Substantia nigra (tissue), 51 donors: ENCODE measurements at places on chromosomes 12 and 14.

DNA sequence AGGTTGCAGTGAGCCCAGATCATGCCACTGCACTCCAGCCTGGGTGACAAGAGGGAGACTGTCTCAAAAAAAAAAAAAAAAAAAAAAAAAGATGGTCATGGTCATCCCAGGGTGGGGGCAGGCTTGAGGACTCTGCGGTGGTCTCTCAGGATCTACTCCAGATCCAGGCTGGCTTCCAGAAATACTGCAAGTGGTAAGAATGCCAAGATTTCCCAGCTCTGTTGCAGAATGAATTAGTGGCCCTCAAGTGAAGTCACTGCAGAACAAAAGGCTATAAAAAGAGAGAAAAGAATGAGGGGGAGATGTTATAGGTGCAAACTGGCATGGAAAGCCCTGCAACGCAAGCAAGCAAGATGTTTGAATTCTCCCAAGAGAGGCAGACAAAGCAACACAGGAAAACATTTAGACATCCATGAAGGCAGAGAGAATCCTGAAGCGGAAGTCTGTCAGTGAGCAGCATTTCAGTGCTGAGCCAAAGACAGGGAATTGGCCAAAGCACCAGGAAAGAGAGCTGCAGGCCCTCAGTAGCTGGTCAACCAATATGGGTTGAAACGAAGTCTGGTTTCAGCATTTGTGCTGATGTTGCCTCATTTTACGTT is 31.9 kb upstream of the ETFBKMT start:
- no peak for DNase-seq

DNA sequence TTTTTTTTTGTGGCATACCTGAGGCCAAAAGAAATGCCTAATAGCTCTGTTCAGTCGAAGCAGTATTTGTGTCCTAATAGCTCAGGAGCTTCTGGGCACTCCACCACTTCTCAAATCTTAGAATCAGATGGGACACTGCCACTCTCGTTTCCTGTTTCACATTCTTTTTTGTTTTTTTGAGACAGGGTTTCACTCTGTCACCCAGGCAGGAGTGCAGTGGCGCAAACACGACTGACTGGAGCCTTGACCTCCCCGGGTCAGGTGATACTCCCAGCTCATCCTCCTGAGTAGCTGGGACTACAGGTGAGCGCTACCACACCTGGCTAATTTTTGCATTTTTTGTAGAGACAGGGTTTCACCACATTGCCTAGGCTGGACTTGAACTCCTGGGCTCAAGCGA is 52.7 kb downstream of the SPPL3 start:
- no peak for DNase-seq

DNA sequence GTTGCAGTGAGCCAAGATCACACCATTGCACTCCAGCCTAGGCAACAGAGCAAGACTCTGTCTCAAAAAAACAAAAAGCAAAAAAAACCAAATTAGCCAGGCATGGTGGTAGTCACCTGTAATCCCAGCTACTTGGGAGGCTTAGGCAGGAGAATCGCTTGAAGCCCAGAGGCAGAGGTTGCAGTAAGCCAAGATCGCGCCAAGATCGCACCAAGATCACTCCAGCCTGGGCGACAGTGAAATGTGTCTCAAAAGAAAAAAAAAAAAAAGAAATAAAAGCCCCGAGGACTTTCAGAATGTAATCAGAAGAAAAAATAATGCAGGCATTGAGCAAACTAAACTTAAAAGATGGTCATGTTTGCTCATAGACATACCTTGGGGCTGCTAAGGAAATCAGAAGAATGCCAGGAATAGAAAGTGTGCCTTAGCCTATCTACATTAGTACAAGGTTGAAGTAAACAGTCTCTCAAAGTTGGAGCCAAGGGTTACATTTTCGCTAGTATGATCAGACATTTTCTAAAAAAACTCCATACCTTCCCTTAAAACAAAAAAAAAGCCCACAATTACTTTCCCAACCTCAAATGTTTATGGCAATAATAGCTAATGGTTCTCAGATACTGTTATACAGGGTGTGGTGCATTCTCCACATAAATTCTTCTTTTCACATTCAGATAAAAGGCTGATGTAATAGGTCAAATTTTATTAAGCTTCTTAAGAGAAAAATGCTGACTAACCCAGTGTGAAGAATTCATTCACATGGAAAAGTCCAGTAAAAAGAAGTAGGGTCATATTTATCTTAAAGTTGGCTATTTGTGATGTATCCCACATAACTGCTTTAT is 15.8 kb downstream of the DTD2 start:
- DNase-seq = no peak

DNA sequence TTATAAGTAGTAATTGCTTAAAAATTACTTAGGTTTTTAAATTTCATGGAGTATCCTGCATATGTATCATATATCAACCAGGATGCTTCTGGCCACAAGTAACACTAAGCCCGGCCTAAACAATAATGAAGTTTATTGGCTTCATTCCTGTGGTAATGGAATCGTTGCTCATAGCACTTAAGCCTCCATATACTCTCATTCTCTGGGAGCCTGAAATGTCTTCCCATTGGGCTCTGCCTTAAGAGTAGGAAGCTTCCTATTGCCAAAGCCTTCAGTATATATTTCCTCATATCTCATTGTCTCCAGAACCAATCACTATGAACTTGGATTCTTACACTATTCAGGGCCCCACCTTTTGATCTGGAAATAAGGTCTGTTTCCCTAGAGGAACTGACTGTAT is 83.8 kb upstream of the DNM1L start:
- DNase-seq = no peak

GRCh38 chr14:77516126-77516525 is 17.5 kb upstream of the ISM2 start:
- DNase-seq = no peak

- no peak for DNase-seq
Measured at GRCh38 chr14:59629444-59630287, 53.1 kb upstream of the CCDC175 start.

DNA sequence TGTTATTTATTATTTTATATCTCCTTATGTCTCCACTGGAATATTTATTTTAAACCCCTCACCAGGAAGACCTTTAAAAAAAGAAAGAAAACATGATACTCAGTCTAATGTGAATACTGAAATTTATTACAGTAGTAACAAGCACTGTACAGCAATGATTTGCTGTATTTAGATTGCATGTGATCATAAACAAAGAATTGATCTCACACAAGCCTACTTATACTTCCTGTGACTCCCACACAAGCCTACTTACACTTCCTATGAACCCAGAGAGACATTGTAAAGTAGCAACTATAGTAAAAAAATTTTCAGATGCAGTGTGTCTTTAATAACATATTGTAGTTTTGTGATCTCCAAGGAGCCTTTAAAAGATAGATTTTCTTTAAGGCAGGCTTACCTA is 142.7 kb upstream of the SYT1 start:
- no peak for DNase-seq

DNA sequence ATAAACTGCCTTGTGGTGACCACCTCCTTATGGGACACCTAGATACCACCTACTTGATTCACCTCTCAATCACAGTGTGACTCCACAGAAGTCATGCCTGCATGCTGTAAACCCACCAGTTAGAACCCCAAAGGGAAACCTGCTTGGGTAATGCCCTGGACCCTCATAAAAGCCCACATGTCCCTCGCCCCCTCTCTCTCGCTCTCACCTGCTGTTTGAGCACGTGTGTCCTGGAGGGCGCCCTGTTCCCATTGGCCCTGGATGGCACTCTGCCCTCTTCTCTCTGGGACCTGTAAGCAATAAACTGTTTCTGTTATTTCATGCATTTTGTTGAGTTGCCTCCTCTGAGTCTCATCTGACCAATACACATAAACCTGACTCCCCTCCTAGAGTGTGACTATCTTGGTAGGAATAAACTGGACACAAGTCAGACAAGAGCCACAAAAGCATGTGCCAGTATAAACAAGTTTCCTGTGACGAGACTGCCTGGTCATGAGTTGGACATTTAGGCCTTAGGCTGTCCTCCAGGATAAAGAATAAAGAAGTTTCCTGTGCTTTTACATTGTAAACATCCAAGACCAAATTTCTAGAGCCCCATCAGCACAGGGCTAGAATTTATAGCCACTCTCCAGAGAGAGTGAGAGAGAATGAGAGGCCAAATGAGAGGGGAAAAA is 8.6 kb downstream of the IFI27L2 start:
- no peak for DNase-seq

- DNase-seq = no peak
Measured at GRCh38 chr12:123967121-123967586, 5.5 kb downstream of the CCDC92 start.

- no peak for DNase-seq
Measured at GRCh38 chr14:101069666-101070362, 166.3 kb upstream of the RTL1 start.

DNA sequence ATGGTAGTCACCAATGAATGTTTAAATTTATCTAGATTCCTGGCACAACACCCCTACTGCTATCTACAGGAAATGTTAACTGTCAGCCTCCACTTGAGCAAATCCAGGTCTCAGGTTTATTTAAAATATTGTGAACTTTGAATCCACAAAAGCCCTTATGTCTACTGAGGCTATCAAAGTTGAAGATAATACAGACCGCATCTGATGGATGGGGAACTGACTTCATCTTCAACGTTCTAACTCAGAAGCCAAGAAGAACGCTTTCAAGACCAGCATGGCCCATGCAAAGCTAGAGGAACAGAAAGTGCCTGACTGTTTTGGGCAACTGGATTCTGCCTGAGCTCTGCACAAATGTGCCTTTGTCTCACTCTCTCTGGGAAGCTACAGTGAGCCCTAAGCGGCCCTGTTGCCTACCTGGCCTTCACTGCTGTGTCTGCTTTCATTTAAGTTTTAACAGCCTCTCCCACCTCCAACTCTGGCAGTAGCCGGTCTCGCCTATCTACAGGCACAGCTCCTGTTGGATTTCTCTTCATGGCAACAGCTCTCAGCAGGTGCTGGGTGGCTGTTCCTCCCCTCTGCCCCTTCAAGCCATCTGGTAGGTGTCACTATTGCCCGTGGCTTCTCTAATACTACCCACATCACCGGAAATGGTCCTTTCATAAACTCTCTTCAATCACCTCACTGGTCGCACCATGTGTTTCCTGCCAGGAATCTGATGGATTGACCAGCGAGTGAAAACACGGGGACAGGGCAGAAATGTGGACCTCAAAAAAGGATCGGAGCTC is 112.1 kb upstream of the OVCH1 start:
- no peak for DNase-seq

DNA sequence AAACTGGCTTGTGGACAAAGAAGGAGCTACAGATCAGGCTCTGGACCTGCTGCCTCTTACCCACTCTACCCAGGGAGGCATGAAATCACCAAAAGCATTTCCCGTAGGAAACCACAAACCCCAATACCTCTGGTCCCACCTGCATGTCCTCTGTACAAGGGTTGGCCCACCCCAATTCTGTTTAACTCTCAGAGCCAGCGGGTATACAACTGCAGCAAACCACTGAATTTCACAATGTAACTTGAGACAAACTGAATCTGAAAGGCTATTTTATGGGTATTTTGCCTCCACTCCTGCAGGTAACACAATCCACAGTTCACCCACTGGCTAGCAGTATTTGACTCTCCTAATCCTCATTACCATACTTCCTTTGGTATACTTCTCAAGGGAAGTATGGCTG is 16.5 kb downstream of the SIX1 start:
- DNase-seq = no peak

GRCh38 chr12:93798279-93799151 is 121.3 kb downstream of the CRADD start:
- no peak for DNase-seq

- no peak for DNase-seq
Measured at GRCh38 chr12:94430304-94430703, 29.4 kb downstream of the CEP83 start.

- no peak for DNase-seq
Measured at GRCh38 chr12:61414470-61414869, 845.7 kb upstream of the USP15 start.

GRCh38 chr12:117525766-117526165 is 164.3 kb upstream of the NOS1 start:
- no peak for DNase-seq

DNA sequence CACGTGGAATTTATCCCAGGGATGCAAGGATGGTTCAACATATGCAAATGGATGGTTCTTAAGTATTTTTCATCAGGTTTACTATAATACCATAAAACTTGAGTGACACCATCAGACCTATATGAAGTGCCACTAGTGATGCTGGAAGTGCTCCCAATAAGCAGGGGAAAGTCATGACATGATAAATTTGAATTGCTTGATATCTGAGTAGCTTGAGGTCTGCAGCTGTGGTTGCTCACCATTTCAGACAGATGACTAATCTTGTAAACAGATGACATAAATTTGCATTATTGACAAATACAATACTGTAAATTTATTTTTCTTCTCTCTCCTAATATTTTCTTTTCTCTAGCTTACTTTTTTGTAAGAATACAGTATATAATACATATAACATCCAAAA is 13.7 kb upstream of the PRPF39 start:
- DNase-seq = no peak

- DNase-seq = no peak
Measured at GRCh38 chr12:28793581-28794151, 355.4 kb upstream of the FAR2 start.

DNA sequence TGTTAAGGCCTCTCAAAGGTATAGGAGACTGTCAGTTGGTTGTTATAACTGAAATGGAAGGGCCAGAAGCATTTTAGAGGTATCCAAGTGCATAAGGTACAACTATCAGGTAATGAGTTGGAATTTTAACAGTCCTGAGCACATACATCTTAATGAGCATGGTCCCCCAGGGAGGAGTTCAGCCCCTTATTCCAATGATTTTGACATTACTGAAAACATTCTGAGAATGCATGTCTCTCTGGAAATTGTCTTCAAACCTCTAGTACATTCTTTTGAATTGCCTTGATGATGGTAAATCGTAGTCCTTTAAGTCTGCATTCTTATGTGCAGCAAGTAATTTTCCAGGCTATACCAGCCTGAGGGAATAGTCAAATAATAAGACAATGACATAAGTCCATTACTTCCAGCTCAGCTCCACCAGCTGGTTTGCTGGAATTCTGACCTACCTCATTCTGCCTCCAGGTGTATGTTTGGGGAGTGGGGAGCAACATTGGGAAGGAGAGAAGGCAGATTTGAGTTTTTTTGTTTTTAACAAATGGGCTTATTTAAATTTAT is 239.2 kb downstream of the MSRB3 start:
- DNase-seq = no peak

GRCh38 chr14:73007835-73008234 is 19.1 kb downstream of the ZFYVE1 start:
- DNase-seq = no peak

GRCh38 chr14:44361083-44361482 is 146.0 kb downstream of the FSCB start:
- no peak for DNase-seq

DNA sequence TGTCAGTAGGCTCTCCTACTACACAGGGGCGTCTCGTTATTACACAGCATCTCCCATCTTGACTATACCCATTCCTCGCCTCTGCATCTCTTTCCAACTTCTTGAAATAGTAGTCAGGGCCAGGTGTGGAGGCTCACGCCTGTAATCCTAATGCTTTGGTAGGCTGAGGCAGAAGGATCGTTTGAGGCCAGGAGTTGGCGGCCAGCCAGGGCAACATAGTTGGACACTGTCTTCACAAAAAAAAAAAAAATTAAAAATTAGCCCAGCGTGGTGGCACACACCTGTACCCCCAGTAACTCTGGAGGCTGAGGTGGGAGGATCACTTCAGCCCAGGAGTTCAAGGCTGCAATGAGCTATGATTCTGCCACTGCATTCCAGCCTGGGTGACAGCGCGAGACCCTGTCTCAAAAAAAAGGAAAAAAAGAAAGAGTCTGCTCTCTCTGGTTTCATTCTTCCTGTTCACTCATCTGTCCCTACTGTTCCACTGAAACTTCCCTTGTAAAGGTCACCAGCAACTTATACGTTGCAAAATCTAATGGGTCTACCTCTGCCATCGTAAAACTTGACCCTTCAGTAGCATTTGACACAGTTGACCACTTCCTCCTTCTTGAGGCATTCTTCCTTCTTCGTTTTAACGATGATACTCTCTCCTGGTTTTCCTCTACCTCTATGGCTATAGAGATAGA is 41.0 kb upstream of the PTGR2 start:
- no peak for DNase-seq
